ENCODE measurements at places on chromosomes 11 and 22.

DNA sequence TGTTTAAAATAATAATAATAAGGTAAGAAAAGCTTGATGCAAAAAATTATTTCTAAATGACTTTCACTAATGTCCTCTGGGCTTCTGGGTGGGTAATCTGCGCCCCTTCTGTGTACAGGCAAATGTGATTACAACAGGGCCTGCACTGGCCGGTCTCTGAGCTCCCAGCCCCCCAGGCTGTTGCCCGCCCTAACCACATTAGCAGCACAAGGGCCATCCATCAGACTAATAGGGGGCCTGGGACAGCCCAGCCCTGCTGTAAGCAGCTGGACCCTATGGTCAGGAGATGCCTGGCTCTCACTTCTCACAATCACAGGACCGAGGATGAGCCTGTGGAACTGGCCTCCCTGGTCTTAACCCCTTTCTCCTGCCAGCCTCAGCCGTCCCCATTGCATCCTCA lies 388.4 kb downstream of the BUD13 start:
- DNase-seq, result no peak

DNA sequence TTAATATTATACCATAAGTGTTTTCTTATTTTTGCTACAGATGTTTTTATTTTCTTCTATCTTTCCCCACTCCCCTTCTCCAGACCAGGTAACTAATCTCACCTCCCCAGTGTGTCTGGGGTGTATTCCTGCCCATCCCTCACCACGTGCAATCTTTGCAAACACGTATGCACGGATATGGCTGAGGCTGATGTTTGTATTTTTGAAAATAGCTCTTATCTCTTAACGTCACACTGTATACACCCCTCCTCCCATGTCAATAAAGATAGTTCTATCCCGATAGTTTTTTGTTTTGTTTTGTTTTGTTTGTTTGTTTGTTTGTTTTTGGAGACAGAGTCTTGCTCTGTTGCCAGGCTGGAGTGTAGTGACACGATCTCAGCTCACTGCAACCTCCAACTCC lies 127.5 kb downstream of the FBXO7 start:
- DNase-seq, result no peak

DNA sequence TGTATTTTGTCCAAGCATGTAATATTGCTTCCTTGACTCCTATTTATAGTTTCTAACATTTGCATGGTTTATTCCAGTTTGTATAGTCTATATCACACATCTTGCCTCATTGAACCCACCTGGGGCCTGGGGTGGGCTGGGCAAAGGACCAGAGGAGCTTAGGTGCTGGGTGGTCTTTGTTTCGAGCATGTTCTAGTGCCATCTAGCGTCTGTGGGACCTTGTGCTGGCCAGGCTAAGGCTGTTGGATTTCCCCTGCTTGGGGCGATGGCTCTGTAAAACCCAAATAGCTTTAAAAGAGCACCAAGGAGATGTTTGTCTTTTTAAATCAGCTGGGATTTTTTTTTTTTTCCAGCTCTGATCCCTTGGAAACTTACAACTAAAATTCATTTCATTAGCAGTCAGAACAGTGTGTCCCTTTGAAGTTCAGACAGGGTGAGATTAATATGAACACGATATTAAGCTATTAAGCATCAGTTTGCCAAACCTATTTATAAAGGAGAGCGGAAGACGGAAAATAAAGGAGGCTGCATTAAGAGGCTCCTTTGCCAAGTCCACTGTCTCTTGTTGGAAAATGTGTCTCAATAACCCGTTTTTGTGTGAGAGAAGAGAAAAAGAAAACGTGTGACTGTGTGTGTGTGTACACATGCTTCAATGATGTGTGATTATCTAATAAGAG lies 157.4 kb downstream of the COMMD9 start:
- DNase-seq, result no peak

- no peak for DNase-seq
Observed at GRCh38 chr22:17217179-17217578, 2.1 kb downstream of the ADA2 start.

- DNase-seq, result no peak
Observed at GRCh38 chr11:67665541-67666302, 8.7 kb downstream of the ALDH3B2 start.

GRCh38 chr22:25669253-25670069 lies 72.5 kb upstream of the MYO18B start:
- no peak for DNase-seq

DNA sequence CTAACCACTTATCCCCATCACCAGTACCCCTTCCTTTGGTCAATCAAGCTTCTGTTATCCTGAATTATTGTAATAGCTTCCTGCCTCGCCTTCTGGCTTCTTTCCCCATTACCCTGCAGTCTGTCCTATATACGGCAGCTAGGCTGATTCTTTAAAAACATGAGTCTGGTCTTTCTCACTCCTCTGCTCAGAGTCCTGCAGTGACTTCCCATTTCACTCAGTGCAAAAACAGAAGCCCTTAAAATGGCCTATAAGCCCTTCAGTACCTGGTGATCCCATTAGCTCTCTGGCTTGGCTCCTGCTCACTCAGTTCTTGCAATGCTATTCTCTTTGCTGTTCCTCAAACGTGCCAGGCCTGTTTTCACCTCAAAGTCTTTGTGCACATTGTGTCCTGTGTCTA lies 58.4 kb downstream of the JRKL start:
- DNase-seq, result no peak

GRCh38 chr11:102230911-102231310 lies 86.4 kb upstream of the BIRC3 start:
- DNase-seq, result no peak

DNA sequence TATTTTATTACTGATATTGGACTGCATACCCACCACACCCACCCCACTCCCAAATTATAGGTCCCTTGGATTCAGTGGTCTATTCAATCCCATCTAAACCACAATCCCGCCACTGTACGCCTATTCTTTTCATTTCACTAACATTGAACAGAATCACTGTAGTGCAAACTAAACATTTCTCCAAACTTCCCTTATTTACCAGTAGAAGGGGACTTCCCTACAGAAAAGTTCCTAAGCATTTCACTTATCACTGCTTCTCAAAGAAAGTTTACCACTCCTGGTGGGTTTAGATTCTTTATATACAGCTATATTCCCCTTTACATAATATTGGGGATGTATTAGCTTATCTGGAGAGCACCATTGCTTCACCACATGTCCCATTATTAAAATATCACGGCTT lies 29.3 kb downstream of the OR8B12 start:
- no peak for DNase-seq

GRCh38 chr11:118656563-118657165 lies 22.8 kb downstream of the TREH start:
- no peak for DNase-seq

GRCh38 chr22:16847271-16847670 lies 22.1 kb upstream of the XKR3 start:
- no peak for DNase-seq

- DNase-seq, result no peak
Observed at GRCh38 chr11:67256477-67257135, 9.7 kb upstream of the GRK2 start.

- DNase-seq, result peak; percentile 72
Observed at GRCh38 chr22:29310863-29311339, 4.5 kb downstream of the GAS2L1 start.

DNA sequence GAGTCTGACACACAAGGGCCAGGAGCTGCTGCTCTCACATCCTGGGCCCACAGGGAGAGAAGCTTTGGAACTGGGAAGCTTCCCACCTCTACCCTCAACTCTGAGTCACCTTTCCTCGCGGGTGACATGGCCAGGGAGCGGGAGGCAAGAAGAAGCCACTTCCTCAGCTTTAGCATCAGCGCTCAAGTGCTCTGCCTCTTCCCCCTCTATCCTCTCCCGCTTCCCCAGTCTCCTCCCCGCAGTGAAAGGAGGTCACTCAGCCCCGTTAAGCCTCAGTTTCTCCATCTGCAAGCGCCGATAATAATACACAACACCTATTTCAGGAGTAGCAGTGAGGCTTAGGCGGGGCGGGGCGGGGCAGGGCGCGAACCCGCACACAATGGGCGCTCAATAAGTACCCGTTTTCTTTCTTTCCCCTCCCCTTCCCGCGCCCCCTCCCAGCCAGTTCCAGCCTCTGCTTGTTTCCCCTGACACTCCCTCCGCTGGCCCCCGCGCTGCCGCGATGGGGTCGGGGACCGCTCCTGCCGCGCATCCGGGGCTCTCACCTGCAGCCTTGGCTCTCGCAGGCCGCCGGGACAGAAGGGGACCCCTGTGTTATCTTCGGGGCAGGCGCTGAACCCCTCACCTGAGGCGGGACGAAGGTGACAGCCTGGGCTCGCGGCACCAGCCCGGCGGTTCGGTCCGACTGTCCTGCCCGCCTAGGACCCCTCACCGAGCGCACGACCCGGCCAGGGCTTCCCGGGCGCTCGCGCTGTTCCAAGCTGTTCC lies 892 bp downstream of the GDPD5 start:
- no peak for DNase-seq

GRCh38 chr11:121090145-121090721 lies 10.8 kb upstream of the TECTA start:
- DNase-seq, result no peak

GRCh38 chr11:1017269-1018005 lies 19.1 kb downstream of the MUC6 start:
- no peak for DNase-seq

DNA sequence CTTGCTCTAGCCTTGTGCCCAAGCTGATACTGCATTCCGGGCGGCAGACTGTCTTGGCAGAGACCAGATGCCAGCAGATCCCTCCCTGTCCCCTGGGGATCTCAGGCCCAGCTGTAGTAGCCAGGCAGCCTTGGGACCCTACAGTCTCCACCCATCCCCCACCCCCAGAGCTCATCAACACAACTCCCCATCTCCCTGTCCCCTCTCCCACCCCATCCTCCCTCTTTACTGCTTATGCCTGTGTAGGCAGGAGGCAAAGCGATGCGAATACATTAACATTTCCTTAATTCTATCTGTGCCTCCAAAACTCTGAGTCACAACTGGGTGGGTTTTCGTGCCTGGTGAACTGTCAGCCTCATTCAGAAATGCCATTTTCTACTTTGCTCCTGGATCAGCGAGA lies 547.6 kb downstream of the BUD13 start:
- no peak for DNase-seq

GRCh38 chr22:11627798-11628650 lies 3900.0 kb upstream of the OR11H1 start:
- DNase-seq, result no peak

DNA sequence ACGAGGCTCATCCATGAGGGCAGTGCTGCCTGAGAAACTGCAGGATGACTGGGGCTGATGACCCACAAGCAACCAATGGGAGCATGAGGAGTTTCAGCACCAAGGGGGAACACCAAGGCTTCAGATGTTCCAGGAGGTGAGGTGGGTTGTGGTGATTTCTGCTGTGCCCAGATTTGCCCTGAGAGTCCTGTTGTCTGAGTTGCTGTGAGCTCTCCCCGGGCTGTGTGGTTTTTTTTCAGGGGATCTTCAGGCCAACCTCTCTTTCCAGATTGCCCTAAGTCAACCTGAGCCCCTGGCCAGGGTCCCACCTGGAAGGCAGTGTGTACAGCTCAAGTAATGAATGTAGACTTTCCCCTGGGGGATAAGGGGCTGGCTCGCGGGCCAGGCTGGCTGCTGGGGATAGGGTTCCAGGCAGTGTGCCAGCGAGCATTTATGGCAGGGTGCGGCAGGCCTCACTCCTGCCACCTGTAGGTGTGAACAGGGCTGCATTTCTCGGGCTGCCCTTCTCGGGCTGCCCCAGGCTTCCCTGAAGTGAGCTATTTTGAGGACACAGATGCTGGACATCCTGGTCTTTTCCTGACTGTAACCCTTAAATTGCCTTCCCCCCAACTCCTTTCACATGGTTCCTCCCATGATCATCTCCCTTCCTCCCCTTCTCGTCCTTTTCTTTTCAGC lies 9.8 kb downstream of the SLC22A6 start:
- peak; percentile 8 for DNase-seq

GRCh38 chr11:118907051-118908042 lies 18.4 kb downstream of the BCL9L start:
- DNase-seq, result peak; percentile 97

DNA sequence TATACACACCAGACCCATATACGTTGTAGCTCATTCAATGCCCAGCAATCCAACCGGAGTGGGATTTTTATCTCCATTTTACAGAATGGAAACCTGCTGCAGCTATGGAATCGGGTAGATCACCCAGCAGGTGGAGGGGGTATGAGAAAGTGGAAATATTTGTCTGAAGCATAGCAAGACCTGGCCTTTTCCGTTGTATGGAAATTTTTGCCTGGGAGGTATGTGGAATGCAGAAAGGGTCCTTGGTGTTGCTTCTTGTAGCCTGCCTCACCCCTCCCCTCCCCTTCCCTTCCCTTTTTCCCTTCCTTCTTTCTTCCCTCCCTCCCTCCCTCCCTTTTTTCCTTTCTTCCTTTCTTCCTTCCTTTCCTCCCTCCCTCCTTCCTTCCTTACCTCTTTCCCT lies 15.2 kb downstream of the TSPAN18 start:
- DNase-seq, result no peak

- DNase-seq, result no peak
Observed at GRCh38 chr22:35421121-35421520, 21.2 kb downstream of the MCM5 start.

DNA sequence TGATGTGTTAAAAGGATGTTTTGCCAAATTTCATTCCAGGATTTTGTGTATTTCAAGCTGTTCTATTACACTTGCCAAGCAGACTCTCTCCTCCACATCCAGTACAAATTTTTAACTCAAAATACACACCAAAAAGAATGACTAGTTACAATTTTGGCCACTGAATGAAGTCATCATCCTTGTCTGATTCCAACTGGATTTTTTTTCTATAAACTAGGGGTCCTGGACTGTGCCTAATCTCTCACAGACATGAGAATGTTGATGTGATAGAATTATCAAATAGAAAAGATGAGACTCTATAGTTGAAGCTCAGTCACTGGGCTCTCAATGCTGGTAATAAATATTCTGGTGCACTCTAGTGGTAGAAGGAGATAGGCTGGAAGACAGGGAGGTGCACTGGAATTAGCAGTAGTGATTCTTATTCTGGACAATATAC lies 85.8 kb downstream of the FANCF start:
- DNase-seq, result no peak

- no peak for DNase-seq
Observed at GRCh38 chr11:95338430-95338991, 107.5 kb upstream of the SESN3 start.

All from stimulated activated CD4-positive, alpha-beta T cell treated with anti-CD3 and anti-CD28 coated beads, Interleukin-12 subunit alpha, Interleukin-12 subunit beta, amount 100 ng/mL, for 48 hours (primary cell).